Fibroblast of skin of right biceps (primary cell): ENCODE measurements at places on chromosomes 12 and 14.
A peak's percentile ranks its signal among the peaks of the same experiment; 100 is the strongest.

DNA sequence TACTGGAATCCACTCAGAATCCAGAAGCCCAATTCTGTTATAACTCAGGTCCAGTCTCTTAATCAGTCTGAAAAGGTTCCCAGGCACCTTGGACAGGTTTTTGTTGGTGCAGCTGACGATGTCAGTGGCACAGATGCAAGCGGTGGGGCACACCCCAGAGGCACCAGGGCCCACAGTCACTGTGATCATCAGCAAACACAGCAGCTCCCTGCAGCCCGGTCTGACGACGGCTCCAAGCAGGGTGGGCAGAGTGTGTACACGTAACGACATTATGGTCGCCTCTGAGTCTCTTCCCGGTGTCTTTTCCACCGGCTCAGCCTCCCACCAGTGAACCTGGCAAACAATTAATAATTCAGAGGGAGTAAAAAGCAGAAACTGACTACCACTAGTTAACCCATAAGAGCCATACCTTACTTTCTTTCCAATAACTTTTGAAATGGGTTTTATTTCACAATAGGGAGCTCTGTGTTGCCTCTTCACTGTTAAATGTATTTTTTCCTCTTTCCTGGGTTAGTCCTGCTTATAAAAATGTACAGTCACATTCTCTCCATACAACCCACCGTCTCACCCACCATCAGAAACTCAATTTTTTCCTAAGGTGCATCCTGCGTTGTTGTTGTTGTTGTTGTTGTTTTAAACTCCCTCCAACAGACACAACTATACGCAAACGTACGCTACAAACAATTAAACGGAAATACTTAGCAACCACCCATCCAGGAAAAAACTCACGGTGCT, 521 bp upstream of the PCED1B start:
- DNase-seq: peak; percentile 43

- no peak for DNase-seq
Observed at GRCh38 chr12:132475304-132476037, 14.5 kb upstream of the FBRSL1 start.

DNA sequence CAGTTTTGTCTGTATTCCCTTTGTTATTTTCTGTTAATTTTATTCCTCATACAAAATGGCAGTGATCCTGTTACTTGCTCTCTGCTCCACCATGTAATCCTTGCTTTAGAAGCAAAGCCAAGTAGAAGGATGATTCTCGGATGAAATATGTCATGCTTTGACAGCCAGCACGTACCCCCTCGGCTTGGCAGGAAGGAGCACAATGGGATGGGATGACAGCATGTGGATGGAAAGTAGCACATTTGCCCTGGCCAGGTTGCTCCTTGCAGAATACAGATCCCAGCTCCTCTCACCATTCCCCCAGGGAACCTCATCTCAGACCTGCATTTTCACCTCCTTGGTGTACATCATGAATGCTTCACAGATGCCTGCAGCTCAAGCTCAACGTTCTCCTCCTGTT, 35.1 kb upstream of the ATF1 start:
- DNase-seq: no peak

- peak; percentile 36 for DNase-seq
Observed at GRCh38 chr14:52304248-52304904, 9.7 kb upstream of the PTGER2 start.

DNA sequence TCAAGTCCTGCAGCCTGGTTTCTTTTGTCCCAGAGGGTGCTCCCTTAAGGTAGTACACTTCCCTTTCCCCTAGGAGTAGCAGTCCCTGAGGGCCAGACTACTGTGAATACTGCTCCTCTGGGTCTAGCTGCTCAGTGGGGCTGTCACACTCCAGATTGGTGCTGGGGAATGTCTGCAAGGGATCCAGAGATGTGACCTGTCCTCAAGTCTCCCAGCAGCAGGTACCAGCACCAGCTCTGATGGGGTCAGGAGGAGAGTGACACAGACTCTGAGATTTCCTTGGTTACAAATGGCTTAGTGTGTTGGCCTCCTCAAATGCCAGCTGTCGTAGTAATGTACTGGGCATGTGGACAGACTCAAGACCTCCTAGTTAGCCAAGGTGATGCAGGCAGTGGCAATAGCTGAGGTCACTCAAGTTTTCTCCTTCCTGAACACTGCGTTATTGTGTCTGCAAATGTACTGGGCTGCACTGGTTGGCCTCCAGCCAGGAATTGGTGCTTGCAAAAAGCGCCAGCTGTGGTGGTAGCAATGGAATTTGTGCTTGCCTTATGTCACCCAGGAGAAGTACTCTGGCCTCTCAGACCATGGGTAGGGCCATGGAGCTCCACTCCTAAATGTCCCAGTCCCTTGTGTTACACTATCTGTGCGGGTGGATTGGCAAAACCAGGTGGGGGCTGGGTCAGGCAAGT, 36.4 kb upstream of the AEBP2 start:
- DNase-seq: no peak

DNA sequence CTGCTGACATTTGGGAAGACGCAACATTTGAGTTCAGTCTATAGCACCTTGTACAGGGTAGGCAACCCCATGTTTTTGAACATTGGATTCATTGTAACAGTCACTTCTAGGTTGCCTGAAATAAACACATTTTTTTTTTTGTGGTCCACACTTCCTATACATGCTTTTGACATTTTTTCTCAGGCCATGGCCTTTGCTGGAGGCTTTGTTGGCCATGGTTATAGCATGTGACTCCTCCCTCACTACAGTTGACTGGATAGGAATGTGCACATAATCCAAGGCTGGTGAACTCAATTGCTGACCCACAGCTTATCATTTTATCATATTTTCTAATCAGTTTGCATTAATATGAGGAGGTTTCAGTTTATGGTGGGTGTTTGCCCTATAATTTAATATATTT, 60.6 kb downstream of the TMEM117 start:
- no peak for DNase-seq

GRCh38 chr12:70648191-70648590, 11.0 kb upstream of the PTPRB start:
- peak; percentile 62 for DNase-seq

- no peak for DNase-seq
Observed at GRCh38 chr14:104894331-104895206, 29.5 kb downstream of the CEP170B start.

DNA sequence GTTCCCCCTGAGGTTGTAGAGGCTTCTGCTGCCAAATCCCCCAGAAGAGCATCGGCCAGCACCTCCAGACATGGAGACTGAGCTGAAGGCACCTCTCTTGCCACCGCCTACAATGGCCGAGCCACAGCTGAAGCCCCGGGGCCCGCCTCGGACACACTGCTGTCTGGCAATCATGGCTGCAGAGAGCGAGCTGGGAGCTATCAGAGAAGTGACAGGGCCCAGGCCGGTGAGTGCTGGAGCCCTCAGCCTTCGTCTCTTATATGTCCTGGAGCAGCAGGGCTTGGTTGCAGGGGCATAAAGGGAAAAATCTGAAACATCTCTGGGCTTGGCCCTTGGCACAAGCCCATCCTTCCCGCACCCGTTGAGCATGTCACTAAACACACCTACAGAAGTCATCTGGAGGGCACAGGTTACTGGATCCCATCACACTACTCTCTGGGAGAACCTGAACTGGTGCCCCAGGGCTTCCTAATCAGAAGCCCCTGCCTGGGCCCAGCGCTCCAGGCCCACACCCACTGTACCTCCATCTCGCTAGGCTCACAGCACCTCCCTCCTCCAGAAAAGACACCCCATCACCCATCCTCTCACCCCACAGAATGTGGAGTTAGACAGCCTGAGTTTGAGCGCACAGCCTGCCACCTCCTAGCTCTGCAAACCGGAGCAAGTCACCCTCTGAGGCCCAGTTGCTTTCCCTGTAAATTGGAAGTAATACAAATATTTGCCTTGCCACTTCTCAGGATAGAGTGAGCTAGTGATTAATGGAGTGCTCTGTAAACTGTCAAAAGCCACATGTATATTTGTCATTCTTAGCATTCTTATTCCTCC, at the start of gene KRT4:
KRT4 (minus strand) TSS at position 232 of the 825 bp plus-strand sequence; CDS start at position 174, 58 bp downstream.
- DNase-seq: peak; percentile 73

DNA sequence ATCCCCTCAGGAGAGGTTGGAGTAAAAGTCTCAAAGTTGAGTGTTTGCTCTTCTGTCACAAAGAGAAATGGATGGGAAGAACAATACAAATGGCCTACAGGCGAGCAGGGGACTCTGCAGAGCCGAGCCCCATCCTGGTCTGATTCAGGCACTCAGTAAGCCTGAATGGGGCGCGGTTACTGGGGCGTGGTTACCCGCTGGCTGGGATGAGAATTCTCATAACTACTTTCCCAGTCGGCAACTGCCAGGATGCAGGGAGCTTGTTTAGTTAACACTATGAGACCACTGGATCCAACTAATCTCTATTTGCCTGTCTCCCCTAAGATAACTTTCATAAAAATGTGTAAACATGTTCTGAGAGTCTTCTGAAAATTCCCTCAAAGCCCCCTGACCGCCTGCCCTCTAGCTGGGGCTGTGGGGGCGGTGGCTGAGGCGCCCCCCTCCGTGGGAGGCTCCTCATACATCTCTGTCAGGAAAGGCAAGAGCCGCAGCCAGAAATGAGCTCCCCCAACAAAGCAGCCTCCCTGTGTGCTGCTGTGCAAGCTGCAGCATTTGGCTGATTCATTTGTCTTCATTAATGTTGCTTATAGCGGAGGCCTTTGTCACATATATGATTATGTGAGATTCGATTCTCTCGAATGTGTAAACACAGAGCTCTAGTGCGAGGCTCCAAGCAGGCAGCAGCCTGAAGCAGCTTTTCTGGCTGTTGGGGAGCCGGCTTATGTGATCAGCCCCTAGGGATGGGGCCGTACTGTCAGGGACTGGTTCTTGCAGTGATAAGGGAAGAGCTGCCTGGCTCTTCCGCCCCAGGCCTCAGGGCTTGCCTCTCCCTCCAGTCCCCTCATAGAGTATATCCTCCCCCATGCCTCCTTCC, 126.1 kb upstream of the ARHGAP5 start:
- peak; percentile 86 for DNase-seq

DNA sequence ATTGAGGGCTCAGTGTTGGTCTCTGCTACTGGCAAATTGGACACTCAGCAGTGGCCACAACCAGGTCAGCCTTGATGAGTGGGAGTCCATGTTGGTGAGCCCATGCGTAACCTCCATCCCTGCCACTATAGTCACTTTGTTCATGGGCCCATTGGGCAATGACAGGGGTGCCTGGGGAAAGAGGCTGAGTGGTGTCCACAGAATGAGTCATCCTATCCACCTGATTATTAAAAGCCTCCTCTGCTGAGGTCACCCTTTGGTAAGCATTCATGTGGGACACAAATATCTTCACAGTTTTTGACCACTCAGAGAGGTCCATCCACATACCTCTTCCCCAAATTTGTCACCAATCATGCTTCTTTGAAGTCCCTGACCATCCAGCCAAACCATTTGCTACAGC, 50.0 kb downstream of the FIGNL2 start:
- no peak for DNase-seq

DNA sequence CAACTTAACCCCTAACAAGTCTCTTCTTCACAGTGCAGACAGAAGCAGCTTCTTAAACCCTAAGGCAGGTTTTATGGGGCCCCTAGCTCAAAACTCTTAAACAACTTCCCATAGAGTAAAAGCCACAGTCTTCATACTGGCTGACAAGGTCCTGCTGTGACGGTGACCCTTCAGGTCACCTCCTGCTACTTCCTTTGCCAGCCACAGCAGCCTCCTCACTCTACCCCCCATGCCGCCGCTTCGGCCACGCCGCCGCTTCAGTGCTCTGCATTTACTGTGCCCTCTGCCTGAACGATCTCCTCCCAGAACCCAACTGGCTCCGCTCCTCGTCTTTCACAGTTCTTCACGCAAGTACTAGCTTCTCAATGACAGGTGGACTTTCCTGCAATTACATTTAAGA, 45.5 kb downstream of the ACADS start:
- no peak for DNase-seq

- no peak for DNase-seq
Observed at GRCh38 chr12:111748867-111749266, 17.9 kb upstream of the ALDH2 start.
